ENCODE measurements at places on chromosomes 3 and 15.

DNA sequence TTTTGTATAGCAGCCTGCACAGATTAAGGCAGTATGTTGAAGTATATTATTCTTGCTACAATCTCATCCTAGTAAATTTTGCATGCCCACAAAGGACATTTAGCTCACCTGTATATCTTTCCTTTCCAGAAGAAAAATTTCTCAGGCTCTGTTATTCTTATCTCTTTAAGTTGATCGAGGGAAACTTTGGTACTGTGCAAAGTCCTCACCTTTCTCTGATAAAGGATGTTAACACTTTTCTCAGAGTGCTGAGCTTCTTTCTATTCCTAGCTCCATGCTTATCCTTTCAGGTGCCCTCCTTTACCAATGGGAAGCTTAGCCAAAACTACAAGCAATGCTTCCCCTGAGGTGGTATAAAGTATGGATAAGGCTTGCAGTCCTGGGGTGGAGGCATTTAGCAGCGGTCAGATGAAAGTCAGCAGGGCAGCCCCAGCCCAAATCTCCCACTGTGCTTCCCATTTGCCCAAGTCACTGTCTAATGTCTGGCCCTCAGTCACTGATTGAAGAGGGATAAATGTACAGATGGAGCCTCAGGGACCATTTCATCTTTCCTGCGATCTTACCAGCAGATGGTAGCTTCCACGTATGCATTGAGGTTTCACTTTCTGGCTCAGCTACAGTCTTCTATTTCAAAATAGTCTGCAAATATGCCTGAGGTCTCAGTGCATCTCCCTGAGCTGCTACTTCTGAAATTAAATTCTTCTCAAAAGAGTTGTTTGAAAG lies 127.8 kb upstream of the P2RY1 start:
- DNase-seq = peak; percentile 26

- no peak for DNase-seq
These were observed 44.7 kb upstream of the LIPC start for GRCh38 chr15:58387130-58387529.

- DNase-seq = no peak
These were observed 73.5 kb upstream of the SCN5A start for GRCh38 chr3:38722781-38723568.

GRCh38 chr3:42098171-42098570 lies 7.0 kb downstream of the TRAK1 start:
- no peak for DNase-seq

- peak; percentile 32 for DNase-seq
These were observed 41.0 kb upstream of the LIMD1 start for GRCh38 chr3:45553469-45553974.

- no peak for DNase-seq
These were observed 113.5 kb upstream of the LMOD3 start for GRCh38 chr3:69235882-69236281.

DNA sequence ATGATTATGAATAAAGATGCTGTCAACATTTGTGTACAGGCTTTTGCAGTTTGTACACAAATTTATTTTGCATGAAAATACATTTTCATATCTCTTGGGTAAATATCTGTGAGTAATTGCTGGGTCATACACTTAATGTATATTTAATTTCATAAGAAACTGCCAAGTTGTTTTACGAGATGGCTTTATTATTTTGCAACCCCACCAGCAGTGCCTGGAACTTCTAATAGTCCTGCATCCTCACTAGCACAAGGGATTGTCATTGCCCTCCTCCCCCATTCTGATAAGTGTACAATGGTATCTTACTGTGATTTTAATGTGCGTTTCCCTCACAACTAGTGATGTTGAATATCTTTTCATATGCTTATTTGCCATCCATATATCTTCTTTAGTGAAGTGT lies 45.2 kb downstream of the ASTE1 start:
- no peak for DNase-seq

DNA sequence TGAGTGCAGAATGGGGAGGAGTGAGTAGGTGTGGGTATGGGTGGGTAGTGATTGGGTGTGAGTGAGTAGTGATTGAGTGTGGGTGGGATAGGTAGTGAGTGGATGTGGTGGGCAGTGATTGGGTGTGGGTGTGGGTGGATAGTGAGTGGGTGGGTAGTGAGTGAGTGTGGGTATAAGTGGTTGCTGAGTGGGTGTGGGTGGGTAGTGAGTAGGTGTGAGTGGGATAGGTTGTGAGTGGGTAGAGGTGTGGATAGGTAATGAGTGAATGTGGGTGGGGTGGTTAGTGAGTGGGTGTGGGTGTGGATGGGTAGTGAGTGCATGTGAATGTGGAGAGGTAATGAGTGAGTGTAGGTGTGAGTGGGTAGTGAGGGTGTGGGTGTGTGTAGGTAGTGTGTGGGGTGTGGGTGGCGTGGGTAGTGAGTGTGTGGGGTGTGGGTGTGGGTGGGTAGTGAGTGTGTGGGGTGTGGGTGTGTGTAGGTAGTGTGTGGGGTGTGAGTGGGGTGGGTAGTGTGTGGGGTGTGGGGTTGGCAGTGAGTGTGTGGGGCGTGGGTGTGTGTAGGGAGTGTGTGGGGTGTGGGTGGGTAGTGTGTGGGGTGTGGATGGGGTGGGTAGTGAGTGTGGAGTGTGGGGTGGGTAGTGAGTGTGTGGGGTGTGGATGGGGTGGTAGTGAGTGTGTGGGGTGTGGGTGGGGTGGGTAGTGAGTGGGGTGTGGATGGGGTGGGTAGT lies 5.3 kb downstream of the MINAR1 start:
- no peak for DNase-seq

GRCh38 chr15:79595995-79596622 lies 164.0 kb downstream of the MINAR1 start:
- DNase-seq = peak; percentile 98

GRCh38 chr15:68630211-68630555 lies 51.4 kb downstream of the CORO2B start:
- DNase-seq = no peak

DNA sequence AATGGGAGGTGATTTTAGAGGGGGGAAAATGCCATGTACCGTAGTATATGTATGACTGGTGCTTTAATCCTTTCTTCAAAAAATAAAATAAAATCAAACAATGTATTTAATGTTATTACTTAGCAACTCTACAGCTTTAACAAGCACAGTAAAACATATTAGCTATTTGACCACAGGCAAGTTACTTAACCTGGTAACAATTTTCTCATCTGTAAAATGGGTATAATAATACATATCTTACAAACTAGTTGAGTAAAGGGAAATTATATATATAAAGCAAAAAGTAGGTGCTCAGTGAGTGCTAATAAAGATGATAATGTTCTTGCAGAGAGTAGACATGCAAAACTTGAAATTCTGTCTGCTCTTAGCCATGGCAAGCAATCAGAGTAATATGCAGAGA lies 27.9 kb downstream of the SSR3 start:
- no peak for DNase-seq

DNA sequence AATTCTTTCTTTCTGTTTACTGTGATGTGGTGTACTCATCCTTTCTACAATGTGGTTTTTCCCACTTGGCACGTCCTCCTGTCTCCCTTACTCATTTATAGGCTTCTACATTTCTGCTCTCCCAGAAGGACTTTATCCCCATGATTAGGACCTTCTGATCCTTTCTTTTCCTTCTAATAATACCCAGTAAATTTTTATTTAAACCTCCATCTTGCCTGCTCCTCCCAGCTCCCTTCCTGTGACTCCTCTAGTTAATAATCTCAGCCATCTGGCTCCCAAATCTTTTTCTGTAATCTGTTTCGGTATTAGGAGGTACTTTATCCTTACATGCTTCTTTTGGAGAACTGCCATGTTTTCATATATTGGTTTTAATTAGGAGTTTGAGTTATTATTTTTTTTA lies 11.2 kb upstream of the P2RY1 start:
- DNase-seq = peak; percentile 97

DNA sequence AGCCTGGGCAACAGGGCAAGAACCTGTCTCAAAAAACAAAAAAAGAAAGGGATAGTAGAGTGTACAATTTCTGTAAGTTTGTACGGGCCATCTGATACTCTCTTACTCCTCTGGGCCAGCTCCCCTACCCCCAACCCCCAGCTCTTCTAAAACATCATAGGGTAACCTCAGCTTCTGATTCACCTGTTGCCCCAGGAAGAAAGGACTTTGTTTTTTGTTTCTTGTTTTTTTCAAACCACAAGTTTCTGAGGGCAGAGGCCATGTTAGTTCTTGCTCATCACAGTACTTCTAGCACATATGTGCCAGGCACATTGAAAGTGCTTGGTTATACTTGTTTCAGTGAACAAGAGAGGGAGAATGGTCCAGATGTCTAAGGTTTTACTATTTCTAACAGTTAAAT lies 20.2 kb downstream of the ATOSA start:
- no peak for DNase-seq

DNA sequence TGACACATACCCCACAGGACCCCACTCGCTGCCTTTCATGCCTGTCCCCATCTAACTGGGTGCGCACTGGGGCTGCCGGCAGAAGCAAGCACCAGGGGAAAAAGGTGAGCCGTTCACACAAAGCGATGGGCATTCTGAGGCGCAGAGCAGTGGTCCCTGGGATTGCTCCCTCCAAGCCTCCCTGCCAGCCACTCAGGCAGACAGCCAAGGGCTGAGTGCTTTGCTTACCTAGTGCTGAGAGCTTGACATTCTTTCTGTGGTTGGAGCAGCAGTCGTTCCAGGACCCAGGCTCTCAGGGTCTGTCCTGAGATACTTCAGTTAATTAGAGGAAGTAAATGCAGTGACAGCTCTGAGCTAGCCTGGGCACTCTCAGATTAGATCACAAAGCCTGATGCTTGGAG lies 5.7 kb downstream of the ESYT3 start:
- no peak for DNase-seq

DNA sequence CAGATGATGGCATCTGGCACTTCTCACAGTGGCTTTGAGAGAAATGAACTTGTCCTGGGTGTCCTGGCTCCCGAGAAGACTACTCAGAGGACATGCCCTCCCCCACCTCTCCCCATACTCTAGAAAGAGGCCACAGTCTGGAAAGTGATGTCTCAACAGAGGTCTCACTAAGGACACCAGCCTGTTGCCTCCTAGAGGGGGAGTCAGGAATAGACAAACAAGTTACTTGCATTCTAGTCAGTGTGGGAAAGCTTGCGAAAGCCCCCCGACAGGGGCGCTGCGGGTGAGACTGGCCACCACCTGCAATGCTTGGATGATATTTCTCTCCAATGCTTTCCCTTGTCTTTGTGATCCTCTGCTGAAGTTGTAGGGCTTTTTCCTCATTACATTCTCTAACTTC lies 17.2 kb downstream of the B4GALT4 start:
- DNase-seq = peak; percentile 47

- DNase-seq = no peak
These were observed 25.1 kb downstream of the C3orf85 start for GRCh38 chr3:109161487-109162123.

GRCh38 chr15:79900087-79900486 lies 3.3 kb upstream of the MTHFS start:
- no peak for DNase-seq

DNA sequence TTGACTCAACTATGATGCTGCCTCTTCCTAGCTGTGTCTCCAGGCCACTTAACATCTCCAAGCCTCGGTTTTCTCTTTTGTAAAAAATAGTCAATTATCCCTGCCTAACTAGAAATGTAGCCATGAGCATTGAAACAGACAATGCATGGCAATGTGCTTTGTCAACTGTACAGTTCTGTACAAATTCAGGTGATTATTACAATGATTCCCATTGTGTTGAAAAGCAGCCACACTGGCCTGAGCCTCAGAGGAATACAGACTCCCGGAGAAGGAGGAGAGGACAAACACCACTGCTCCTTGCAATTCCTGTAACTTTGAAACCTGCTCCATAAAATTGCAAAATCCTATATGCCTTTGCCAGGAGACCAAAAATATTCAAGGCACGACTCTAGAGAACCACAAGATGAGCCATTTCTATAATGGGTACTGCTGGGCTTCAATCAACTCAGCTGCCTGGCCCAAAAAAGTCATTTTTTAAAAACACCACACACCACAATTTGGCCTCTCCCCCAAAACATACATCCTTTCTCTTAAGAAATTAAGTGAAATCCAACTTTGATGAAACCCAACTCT lies 28.6 kb downstream of the DAPK2 start:
- no peak for DNase-seq

DNA sequence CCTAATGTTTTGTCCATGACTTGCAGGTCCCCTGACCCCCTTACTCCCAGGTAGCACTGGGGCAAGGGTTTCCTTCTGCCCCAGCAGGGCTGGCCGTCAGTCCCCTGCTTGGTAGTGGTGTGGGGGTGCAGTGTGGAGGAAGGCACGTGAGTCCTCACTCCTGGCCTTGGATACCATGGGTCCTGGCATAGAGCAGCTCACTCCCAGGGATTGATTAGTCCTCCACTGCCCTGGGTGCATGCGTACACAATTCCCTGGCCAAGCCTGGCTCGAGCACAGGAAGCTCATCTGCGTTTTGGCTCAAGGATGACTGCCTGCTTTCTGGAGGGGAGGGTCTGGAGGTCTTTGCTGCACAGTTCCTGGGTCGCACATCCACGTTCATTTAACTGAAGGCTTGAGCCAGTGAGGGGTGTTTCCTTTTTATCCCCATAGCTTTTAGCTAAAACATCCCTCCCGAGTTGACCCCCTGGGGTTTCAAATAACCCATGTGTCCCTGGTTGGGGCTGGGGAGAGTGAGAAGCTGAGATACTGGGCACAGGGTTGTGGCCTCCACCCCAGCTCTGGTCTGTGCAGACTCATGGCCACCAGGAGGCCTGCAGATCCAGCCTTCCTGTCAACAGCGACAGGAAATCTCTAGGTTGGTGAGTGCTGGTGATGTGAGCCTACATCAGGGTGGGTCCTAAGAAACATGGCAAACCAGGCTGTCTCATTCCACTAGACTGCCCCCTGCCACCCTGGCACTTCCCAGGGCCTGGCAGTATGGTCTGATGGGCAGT lies 11.5 kb downstream of the HEMK1 start:
- DNase-seq = no peak

GRCh38 chr3:151015767-151016477 lies 43.4 kb upstream of the CLRN1 start:
- no peak for DNase-seq

- no peak for DNase-seq
These were observed 238.7 kb downstream of the CPNE4 start for GRCh38 chr3:131796111-131796510.

- no peak for DNase-seq
These were observed 49.9 kb downstream of the CASR start for GRCh38 chr3:122233101-122233952.

- no peak for DNase-seq
These were observed 295.7 kb upstream of the TMCO5A start for GRCh38 chr15:37638691-37639090.

GRCh38 chr3:140466535-140466934 lies 211.3 kb upstream of the TRIM42 start:
- no peak for DNase-seq
